ENCODE measurements at places on chromosomes 1 and 21. TPM values are rescaled to one million over a fixed set of nuclear protein-coding genes. Genes with fewer than 3 reads are reported as not detected.

SYCP1 gene
- not detected for total RNA-seq

KCNE2 gene
- total RNA-seq: not detected

LCE3D gene
- not detected for total RNA-seq

FAM131C gene
- 0.75 TPM for total RNA-seq

VPS26C gene
- 45.2 TPM for total RNA-seq

IL20 gene
- total RNA-seq: not detected

SNX7 gene
- 18.4 TPM for total RNA-seq

BTBD19 gene
- 5.1 TPM for total RNA-seq

AMY1B gene
- not detected for total RNA-seq

LCE1B gene
- not detected for total RNA-seq

TPR gene
- total RNA-seq: 58.0 TPM

UMODL1 gene
- not detected for total RNA-seq

CORT gene
- not detected for total RNA-seq

GLMP gene
- 87.4 TPM for total RNA-seq

OR2T27 gene
- total RNA-seq: not detected

HPDL gene
- total RNA-seq: 0.83 TPM

SPRR2B gene
- not detected for total RNA-seq

NR5A2 gene
- total RNA-seq: 0.25 TPM

SMPDL3B gene
- 0.29 TPM for total RNA-seq

SPRR1A gene
- not detected for total RNA-seq

DMAP1 gene
- total RNA-seq: 21.2 TPM

ACKR1 gene
- 11.0 TPM for total RNA-seq

ENTREP3 gene
- total RNA-seq: 23.7 TPM

B3GALT2 gene
- not detected for total RNA-seq

OR14K1 gene
- total RNA-seq: not detected

ANGPTL3 gene
- not detected for total RNA-seq

HSPB7 gene
- 0.10 TPM for total RNA-seq

SPRR3 gene
- total RNA-seq: not detected

KCNA3 gene
- not detected for total RNA-seq

LMX1A gene
- total RNA-seq: not detected

ADGRL4 gene
- total RNA-seq: 25.9 TPM

CR1L gene
- total RNA-seq: not detected

KRTAP12-2 gene
- total RNA-seq: not detected

LIN9 gene
- total RNA-seq: 1.00 TPM

CFHR3 gene
- 0.31 TPM for total RNA-seq

DYRK3 gene
- 9.9 TPM for total RNA-seq

PACC1 gene
- total RNA-seq: 2.3 TPM

KRTAP24-1 gene
- not detected for total RNA-seq

PDPN gene
- 50.9 TPM for total RNA-seq

ACBD6 gene
- 35.4 TPM for total RNA-seq

DNAJC28 gene
- total RNA-seq: 3.2 TPM

IL12RB2 gene
- not detected for total RNA-seq

NR1I3 gene
- total RNA-seq: not detected

GPR89A gene
- total RNA-seq: 20.8 TPM

PDC gene
- total RNA-seq: 0.31 TPM

CRYAA gene
- total RNA-seq: not detected

ID3 gene
- 174 TPM for total RNA-seq

AMY2A gene
- total RNA-seq: not detected

CAPZB gene
- 148 TPM for total RNA-seq

RAB3B gene
- total RNA-seq: 0.15 TPM

AMY1C gene
- total RNA-seq: not detected

ANXA9 gene
- total RNA-seq: not detected

PLA2G2D gene
- not detected for total RNA-seq

S100A14 gene
- not detected for total RNA-seq
